ENCODE measurements at places on chromosomes 3 and 15. TPM values are rescaled to one million over a fixed set of nuclear protein-coding genes. Genes with fewer than 3 reads are reported as not detected.

FSIP1 gene
- 0.58 TPM for total RNA-seq

KNG1 gene
- not detected for total RNA-seq

HTR3E gene
- not detected for total RNA-seq

DNA sequence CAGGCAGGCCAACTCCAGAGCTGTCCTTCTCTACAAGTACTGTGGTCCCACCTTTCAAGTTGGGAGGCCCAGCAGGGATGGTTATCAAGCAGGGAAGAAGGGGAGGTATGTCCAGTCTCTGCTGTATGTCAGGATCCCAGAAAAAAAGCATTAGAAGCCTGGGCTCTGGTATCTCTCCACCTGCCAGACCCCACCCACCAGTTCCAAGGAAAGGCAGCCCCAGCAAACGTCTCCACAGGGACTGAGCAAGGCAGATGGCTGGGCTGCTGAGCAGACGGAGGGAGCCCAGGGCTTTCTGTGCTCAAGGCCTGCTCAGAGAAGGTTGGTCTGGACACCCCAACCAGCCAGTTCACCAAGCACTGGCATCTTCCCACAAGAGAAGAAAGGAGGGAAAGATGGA, 287.8 kb downstream of the XXYLT1 start:
- peaks cover 15% of the 10 kb centered on the region for H3K27me3 ChIP-seq
- no peak overlapping the region for H3K27ac ChIP-seq
- DNase-seq = no peak
- H3K36me3 ChIP-seq = no peaks in the 10 kb centered on the region
- H3K4me3 ChIP-seq = no peak overlapping the region

DNA sequence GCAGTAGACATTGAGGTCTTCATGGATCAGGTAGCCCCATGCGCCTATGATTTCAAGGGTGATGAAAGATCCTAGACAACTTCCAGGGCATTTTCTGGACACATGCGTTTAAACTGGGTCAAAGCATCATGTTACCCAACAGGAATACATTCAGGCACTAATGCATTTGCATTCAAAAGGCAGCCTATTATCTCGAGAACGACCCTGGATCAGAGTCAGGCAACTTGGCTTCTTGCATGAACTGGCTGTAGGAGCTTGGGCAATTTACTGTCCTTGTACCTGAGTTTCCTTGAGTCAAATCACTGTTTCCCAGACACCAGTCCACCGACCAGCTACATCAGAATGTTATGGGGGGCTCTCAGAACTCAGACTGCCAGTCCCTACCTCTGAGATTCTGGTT, 51.5 kb upstream of the CHST2 start:
- H3K27ac ChIP-seq = no peak overlapping the region
- H3K4me3 ChIP-seq = no peak overlapping the region
- DNase-seq = no peak
- H3K36me3 ChIP-seq = no peaks in the 10 kb centered on the region

RBPMS2 gene
- total RNA-seq = 0.14 TPM

ADAMTS7 gene
- 1.5 TPM for total RNA-seq

- H3K27ac ChIP-seq = no peak overlapping the region
- no peaks in the 10 kb centered on the region for H3K36me3 ChIP-seq
- H3K27me3 ChIP-seq = no peaks in the 10 kb centered on the region
These were observed 216.7 kb downstream of the CDIN1 start for GRCh38 chr15:36796161-36796560.

GRCh38 chr15:67242708-67243111, 11.8 kb downstream of the AAGAB start:
- no peak overlapping the region for H3K4me3 ChIP-seq
- peaks cover 46% of the 10 kb centered on the region for H3K4me1 ChIP-seq
- peaks cover 2% of the 10 kb centered on the region for H3K36me3 ChIP-seq
- no peaks in the 10 kb centered on the region for H3K27me3 ChIP-seq
- DNase-seq = no peak

- no peak for DNase-seq
- peaks cover 17% of the 10 kb centered on the region for H3K27me3 ChIP-seq
- H3K36me3 ChIP-seq = no peaks in the 10 kb centered on the region
- peaks cover 80% of the 10 kb centered on the region for H3K4me1 ChIP-seq
These were observed 115.0 kb downstream of the FOXB1 start for GRCh38 chr15:60119101-60119500.

DNA sequence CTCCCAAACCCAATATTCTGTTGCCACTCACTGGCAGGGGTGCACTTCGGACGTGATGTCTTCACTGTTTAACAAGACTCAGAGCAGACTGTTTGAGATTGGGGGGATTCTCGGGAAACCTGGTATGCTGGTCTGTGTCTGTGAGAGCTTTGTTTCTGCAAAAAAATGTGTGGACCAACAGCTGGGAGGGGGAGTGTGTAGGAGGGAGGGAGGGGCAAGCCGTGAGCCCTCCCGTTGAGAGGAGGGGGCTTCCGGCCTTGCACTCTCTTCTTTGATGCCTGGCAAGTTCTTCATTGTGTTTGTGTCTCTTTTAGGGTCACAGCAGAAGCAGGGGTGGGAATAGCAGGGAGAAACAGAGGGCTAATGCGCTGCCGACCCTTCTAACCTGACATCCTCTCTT, 74.9 kb upstream of the NDN start:
- H3K4me3 ChIP-seq = no peak overlapping the region
- H3K4me1 ChIP-seq = no peaks in the 10 kb centered on the region
- peaks cover 3% of the 10 kb centered on the region for H3K36me3 ChIP-seq
- no peak overlapping the region for H3K27ac ChIP-seq
- H3K27me3 ChIP-seq = no peaks in the 10 kb centered on the region

DNA sequence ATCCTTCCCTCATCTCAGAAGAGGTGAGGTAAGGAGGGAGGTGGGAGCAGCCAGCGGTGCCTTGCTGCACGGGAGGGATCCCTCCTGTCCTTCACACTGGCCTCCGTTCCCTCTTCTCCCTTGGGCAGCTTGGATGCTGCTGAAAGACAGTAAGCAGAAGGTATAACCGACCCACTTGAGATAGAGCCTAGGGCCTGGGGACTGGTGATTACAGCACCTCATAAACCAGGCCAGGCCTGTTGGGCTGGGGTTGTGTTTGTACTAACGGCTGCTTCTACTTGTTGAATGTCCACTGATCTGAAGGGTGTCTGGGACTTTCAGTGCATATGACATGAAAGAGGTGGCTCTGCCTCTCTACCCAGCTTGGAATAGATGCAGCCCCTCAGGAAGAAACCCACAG, 25.0 kb downstream of the SEMA6D start:
- no peak for DNase-seq
- H3K27me3 ChIP-seq = no peaks in the 10 kb centered on the region
- peaks cover 2% of the 10 kb centered on the region for H3K36me3 ChIP-seq

DNA sequence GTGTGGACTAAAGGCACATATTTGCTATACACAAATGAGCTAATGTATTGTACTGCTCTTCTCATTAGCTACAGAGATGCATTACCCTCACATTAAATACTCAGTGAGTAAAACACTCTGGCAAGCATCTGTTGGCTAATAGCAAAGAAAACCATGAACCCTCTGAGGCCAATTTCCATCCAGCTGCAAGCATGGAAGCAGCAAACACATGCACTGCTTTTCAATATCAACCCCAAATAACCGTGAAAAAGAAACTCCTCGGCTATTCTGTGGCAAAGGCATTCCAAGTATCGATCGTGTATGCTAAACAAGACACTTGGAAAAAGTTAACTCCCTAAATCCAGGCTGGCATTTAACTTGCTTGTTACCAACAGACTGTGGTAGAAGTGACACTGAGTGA, 67.0 kb downstream of the PEAK1 start:
- DNase-seq = no peak
- H3K27ac ChIP-seq = no peak overlapping the region
- H3K4me1 ChIP-seq = no peaks in the 10 kb centered on the region
- H3K27me3 ChIP-seq = no peaks in the 10 kb centered on the region

DNA sequence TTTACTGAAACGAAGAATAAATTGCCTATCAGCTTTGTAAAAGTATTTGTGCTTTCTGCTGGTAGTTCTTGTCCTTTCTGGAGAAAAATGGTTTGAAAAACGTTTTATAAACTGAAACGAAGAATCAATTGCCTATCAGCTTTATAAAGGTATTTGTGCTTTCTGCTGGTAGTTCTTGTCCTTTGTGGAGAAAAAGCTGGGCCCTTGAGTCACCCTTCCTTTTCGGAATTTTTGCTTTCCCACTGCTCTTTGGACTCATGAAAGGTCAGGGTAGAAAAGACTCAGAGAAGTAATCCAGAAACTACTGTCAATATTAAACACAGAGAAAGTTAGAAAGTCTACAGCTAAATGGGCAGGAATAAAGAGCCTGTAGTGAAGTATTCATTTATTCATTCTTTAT, 72.8 kb downstream of the EOMES start:
- peaks cover 6% of the 10 kb centered on the region for H3K27me3 ChIP-seq
- no peaks in the 10 kb centered on the region for H3K36me3 ChIP-seq
- no peak overlapping the region for H3K27ac ChIP-seq
- no peak for DNase-seq

- H3K27ac ChIP-seq = no peak overlapping the region
- H3K4me1 ChIP-seq = no peaks in the 10 kb centered on the region
- no peaks in the 10 kb centered on the region for H3K36me3 ChIP-seq
- no peak overlapping the region for H3K4me3 ChIP-seq
These were observed 48.3 kb upstream of the CGNL1 start for GRCh38 chr15:57327985-57328471.

STT3B gene
- 119 TPM for total RNA-seq

GRCh38 chr3:27200721-27201489, 168.3 kb downstream of the NEK10 start:
- H3K36me3 ChIP-seq = no peaks in the 10 kb centered on the region
- H3K27me3 ChIP-seq = no peaks in the 10 kb centered on the region
- H3K4me1 ChIP-seq = no peaks in the 10 kb centered on the region

All from activated T-cell treated with anti-CD3 and anti-CD28 coated beads, Interleukin-2, amount 50 U/mL, for 72 hours (primary cell).